Smooth muscle cell of the pulmonary artery (primary cell): ENCODE measurements at places on chromosomes 2 and 18. TPM values are rescaled to one million over a fixed set of nuclear protein-coding genes. Genes with fewer than 3 reads are reported as not detected.

MARS2 gene
- 2.5 and 5.4 TPM in 2 replicates for total RNA-seq

TCF7L1 gene
- 5.1 and 5.2 TPM in 2 replicates for total RNA-seq

NT5DC4 gene
- 0.33 TPM in 1 of 2 replicates, not detected in the other for total RNA-seq

C1GALT1C1L gene
- total RNA-seq, result 0.20 and 1.2 TPM in 2 replicates

GALR1 gene
- total RNA-seq, result not detected in 2 replicates

CHCHD5 gene
- total RNA-seq, result 5.2 and 8.8 TPM in 2 replicates

DSG1 gene
- total RNA-seq, result not detected in 2 replicates
